ENCODE measurements at places on chromosomes 1 and 21.

DNA sequence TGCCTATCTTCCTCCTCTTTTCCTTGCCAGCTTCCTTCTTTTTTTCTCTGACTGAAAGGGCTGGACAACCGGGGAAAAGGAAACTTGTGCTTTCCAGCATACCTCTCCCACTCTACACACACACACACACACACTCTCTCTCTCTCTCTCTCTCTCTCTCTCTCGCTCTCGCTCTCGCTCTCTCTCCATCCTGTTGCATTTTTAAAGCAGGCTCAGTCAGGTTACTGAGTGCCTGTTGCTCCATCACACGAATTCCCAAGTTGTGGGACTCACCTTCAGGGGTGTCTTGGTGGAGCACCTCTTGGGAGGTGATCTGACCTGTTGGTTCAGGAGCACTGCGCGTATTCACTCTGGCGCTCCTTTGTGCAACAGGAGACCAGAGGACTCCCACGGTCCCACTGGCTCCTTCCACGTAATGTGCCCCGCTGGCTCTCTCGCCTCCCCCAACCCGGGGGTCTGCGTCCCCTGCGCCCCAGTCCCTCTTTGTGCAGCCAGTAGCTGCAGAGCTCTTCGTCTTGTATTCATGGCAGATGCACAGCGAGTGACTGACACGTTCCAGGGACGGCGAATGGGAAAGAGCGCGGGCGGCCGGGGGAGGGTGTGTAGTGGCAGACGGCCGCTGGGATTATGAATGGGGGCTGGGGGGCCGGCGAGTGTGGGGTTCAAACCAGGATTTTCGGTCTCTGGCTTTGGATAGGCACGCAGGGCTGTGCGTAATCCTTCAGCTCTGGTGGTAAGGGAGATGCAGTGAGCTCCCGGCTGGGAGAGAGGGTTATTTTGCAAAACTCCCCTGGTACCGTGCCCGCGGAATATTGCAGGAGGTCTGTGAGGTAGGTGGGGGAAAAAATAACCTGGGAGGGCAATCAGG is 660 bp upstream of the PDE4B start:
- no peak for DNase-seq

- DNase-seq = no peak
Observed at GRCh38 chr21:31501926-31502325, 157.6 kb upstream of the SOD1 start.

- no peak for DNase-seq
Observed at GRCh38 chr21:42298657-42299056, 16.6 kb downstream of the TFF3 start.

GRCh38 chr1:237556911-237557310 is 333.8 kb downstream of the ZP4 start:
- DNase-seq = no peak

GRCh38 chr1:110554871-110555801 is 36.2 kb upstream of the KCNA10 start:
- peak; percentile 44 for DNase-seq

DNA sequence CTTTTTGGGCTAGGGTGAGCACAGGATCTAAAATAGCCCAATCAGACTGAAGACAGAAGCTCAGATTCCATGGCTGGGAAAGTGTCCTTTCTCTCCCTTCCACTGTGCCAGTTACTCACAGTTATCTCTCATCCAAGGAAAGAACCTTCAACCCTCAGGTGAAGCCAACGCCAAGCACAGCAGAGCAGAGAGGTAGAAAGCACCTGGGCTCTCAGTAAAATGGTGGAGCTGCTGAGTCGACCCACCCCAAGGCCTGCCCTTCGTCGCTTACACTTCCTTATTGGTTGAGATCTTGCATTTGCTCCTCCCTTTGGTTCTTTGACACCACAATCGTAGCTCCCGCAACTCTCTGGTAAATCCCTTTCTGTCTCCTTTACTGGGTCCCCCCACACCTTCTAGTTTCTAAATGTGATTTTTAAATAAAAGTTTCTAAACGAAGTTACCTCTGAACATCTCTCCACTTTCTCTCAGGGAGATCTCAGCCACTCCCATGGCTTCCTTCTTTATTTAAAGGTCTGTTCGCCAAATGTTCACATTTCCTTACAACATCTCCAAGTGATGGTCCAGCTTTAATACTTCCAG is 27.5 kb upstream of the SLC30A1 start:
- no peak for DNase-seq

- DNase-seq = no peak
Observed at GRCh38 chr1:202164271-202165037, 4.1 kb upstream of the PTPN7 start.

DNA sequence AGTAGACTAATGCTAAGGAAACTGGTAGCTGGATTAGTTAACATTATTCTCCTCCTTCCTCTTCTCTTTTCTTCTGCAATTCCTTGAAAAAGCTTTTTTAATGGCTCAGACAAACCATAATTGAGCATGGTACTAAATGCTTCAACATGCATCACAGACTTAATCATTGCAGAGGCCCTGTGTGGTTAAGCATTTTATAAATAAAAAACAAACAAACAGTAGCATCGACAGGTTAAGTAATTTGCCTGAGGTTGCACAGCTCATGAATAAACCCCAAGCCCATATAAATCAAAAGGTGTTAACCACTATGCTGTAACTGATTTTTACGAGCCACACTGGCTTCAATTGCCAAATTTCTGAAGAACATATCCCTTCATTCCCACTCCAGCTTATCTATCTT is 462.1 kb downstream of the LMO4 start:
- DNase-seq = no peak

- peak; percentile 36 for DNase-seq
Observed at GRCh38 chr1:11617314-11617713, 36.9 kb downstream of the FBXO2 start.

- DNase-seq = no peak
Observed at GRCh38 chr1:198876371-198876871, 237.6 kb downstream of the PTPRC start.

- DNase-seq = peak; percentile 86
Observed at GRCh38 chr1:32884726-32885125, 1.6 kb upstream of the HPCA start.

GRCh38 chr1:94920061-94920460 is 6.8 kb downstream of the CNN3 start:
- DNase-seq = no peak

DNA sequence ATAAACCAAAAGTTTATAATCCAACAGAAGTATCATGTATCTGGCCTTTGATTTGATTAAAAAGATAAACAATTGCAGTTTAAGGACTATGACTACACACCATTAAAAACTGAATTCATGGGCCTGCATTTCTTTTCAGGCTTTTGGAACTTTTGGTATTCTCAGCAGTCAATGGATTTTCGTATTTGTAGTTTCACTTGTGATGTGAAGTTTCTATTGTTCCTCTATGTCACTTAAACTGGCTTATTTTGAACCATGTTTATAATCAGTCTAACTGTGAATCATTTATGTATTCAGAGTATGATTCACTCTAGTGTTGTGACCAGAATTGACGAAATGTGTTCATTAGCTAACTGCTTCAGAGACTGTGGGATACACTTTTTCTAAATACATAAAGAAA is 132.9 kb downstream of the COQ8A start:
- no peak for DNase-seq

DNA sequence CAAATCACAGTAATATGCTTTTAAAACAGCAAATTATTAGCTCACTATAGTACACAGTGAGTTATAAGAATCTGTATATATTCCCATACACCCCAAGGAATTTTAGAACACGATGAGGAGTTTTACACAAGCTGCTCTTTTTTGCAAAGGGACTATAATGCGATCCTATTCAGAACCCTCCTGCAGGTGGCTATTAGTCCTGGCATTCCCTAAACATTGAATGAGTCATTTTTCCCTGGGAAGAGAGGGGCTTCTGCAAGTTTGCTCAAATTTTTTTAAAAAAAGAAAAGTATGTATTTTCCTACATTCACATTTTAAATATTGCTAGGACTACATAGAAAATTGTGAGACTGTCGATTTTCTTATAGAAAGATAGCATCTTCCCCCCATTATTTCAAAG is 106.3 kb downstream of the COL11A1 start:
- no peak for DNase-seq

GRCh38 chr1:85952460-85952859 is 204.1 kb downstream of the COL24A1 start:
- DNase-seq = peak; percentile 4

GRCh38 chr1:169308313-169309039 is 59.1 kb downstream of the NME7 start:
- DNase-seq = no peak

GRCh38 chr1:198295971-198296370 is 139.2 kb downstream of the NEK7 start:
- no peak for DNase-seq

- peak; percentile 3 for DNase-seq
Observed at GRCh38 chr1:66764994-66765578, 12.8 kb downstream of the DYNLT5 start.

GRCh38 chr21:45403825-45404729 is 888 bp upstream of the COL18A1 start:
- peak; percentile 4 for DNase-seq

- DNase-seq = no peak
Observed at GRCh38 chr1:156413391-156414246, 44.6 kb downstream of the RHBG start.

DNA sequence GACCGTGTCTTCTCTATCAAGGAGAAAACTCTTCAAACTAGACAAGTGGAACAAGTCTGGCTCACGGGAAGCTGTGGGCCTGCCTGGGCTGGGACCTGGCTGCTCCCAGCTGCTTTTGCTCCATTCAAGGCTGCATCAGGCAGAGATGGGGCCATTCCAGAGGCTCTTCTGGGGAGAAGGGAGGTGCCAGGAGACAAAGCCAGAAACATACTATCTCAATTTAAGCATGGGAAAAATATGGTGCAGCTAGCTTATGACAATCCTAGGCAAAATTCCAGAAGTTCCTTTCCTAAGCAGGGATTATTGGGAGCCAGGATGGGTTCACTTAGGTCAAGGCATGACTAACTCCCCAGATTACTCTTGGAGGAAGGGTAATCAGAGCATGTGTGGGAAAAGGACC is 90.8 kb upstream of the SLC2A1 start:
- no peak for DNase-seq

DNA sequence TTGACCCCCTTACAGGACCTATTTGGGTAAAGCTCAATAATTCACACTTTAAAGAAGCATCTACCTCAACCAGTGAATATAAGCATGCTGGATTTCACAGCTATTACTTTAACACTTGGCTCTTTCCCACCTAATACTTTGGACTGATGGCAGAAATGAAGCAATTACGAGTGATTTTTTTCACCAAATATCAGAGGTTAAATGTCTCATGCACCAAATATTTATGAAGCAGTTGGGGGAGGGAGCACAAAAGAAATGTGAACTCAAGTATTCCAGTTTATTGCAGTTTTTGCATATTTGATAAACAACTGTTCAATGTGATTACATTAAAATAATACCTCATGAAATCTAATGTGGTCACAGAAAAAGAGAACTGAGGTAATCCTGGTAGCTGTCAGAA is 223.6 kb downstream of the LRRC7 start:
- DNase-seq = no peak

GRCh38 chr1:239682960-239683359 is 296.6 kb downstream of the CHRM3 start:
- no peak for DNase-seq

DNA sequence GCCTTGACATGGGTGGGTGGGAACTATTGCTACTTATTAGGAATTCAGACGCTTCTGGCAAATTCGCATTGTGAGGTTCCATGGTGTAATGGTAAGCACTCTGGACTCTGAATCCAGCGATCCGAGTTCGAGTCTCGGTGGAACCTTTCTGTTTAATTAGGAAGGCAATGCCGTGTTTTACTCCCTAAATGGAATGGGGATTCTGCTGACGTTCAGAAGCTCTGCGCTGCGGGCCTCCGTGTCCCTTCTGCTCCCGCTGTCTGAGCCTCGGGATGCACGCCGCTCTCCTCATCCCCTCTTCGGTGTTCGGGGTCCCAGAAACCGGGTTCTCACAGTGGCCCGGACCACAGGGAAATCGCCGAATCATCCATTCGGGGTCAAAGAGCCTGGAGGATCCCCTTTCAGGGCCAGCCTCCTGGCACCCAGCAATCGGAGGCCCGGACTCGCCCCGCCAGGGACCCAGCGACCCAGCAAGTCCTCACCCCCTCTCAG is 280.3 kb downstream of the FAM72C start:
- peak; percentile 3 for DNase-seq

GRCh38 chr1:115840605-115841460 is at the start of gene NHLH2:
TSS of gene NHLH2 (minus strand) at chr1:115841126. CDS start at chr1:115838372, 2,754 bp downstream.
- DNase-seq = peak; percentile 89

DNA sequence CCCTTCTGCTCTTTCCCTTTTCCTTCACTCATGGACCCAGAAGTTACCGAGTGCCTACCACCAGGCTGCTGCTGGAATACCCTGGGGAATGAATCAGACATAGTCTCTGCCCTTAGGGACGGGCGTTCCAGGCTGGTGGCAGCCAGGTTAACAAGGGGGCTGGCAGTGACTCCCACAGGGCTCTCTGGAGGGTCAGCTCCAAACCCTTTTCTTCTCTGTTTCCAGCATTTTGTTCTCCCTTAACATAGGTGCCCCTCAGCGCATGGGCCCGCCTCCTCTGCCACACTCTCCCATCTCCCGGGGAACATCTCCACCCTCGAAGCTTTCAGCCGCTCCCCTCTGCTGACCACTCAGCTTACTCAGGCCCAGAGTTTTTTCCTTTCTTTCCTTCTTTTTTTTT is 62.9 kb upstream of the LRP8 start:
- DNase-seq = no peak

DNA sequence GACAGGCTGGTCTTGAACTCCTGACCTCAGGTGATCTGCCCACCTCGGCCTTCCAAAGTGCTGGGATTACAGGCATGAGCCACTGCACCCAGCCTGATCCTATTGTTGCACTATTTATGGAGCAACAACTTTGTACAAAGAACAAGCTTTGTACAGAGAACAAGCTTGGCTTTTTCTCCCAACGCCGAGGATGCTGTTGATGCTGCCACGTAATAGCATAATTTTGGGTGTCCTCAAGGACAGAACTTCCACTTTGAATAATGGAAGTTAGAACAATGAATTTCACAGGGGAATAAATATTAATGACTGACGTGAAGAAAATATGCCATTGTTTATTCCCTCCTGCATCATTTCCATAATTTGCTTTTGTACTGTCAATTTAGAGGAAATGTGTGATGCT is 12.8 kb upstream of the RBP7 start:
- no peak for DNase-seq

- no peak for DNase-seq
Observed at GRCh38 chr1:198228925-198229324, 72.1 kb downstream of the NEK7 start.

All from DMS 273 treated with DMSO at 0.1 percent for 48 hours (cell line).